Activated CD8-positive, alpha-beta memory T cell treated with anti-CD3 and anti-CD28 coated beads for 1 hour (primary cell): ENCODE measurements at places on chromosomes 16 and 17.

GRCh38 chr17:45997624-45998023 is 1.4 kb upstream of the STH start:
- DNase-seq = no peak

GRCh38 chr16:85567935-85568334 is 45.2 kb upstream of the GSE1 start:
- no peak for DNase-seq

- no peak for DNase-seq
These were observed 32.5 kb downstream of the ADCY7 start for GRCh38 chr16:50298591-50299507.

- no peak for DNase-seq
These were observed 18.4 kb downstream of the STX8 start for GRCh38 chr17:9557161-9557755.

DNA sequence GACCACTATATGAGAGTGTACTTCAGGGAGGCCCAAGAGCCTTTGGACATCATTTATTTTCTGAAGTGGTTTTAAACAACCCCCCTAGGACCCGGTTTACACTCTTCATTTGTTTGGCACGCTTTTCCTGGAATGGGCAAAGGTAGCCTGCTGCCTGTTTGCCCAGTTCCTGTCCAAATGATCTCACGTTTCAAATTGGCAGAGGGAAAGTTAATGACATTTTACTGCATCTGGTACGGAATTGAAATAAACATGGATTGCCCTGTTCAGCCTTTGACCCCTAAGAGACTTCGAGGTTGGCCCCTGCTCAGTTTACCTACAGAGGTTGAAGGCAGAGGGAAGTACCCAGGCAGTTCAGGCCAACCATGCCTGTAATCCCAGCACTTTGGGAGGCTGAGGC is 5.8 kb upstream of the RPRML start:
- DNase-seq = no peak

DNA sequence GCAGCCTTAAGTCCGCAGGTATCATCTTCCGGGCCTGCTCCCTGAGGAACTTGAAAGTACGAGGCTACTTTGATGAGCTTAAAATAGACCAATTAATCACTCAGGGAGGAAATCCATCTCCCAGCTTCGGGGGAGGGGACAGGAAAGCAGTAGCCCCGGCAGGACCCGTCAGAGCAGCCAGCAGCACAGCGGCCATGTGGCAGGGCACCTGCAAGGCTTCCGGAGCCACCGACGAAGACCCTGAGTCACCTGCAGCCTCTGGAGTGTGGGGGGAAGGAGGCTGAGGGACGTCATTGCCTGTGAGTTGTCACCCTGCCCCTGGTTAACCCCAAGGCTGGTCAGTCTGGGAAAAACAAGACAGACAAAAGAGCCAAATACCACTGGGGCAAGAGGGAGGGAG is 4.4 kb upstream of the CYB561 start:
- no peak for DNase-seq
